ENCODE measurements at places on chromosomes 7 and 10.

DNA sequence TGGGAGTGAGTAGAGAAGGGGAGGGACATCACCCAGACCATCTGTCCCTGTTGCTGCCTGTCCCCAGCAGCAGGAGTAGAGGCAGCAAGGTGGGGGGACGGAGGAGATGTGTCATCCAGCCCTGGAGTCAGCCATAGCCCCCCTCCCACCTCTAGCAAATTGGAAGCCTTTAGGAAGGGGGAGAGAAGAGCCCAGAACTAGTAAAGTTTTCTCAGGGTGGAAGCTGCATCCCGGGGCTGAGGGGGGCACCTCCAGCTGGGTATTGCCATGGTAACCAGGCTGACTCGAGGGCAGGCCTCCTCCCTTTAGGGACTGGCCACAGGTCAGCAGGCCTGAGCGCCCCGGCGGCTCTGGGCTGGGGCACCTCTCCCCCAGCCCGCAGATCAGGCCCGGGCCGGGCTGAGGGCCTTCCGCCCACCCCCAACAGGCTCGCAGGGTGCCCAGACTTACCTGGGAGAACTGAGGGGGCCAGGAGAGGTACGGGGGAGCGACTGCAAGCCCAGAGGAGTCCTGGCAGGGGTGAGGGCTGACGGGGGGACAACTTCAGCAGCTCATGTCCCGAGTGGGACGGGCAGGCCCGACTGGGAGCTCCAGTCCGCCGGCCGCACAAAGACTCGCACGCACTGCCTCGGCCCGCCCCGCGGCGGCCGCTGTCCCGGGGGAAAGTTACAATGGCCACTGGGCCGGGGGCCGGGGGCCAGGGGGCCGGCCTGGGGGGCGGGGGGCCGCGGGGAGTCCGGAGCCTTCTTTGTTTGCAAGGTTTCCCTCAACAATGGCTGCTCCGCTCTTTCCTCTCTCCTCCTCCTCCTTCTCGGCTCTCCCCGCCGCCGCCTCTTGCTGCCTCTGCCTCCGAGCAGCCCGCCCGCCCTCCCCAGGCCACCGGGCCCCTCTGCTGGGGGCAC lies 6.0 kb downstream of the LDB1 start:
- DNase-seq, result no peak

DNA sequence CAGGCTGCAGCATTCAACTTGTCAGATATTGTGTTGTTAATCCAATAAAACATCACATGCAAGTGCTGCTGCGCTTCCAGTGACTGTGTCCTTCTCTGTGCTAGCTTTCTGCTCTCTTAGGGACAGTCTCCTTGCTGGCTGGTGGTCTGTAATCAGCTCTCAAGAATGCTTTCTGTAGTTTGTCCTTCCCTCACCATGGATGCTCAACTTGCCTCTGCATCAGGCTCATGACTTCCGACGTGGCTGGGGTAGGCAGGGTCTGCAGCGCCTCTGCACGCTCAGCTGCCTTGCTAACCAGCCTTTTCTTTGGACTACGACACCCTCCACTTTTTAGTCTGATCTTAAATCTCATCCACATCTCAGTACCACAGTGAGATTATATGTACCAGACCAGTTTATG lies 58.3 kb downstream of the MMRN2 start:
- no peak for DNase-seq

- DNase-seq, result no peak
Measured at GRCh38 chr7:152177681-152178404, 152.4 kb downstream of the GALNT11 start.

- no peak for DNase-seq
Measured at GRCh38 chr10:92064506-92064905, 140.9 kb downstream of the BTAF1 start.

GRCh38 chr7:82530361-82530760 lies 86.8 kb upstream of the CACNA2D1 start:
- no peak for DNase-seq

- DNase-seq, result no peak
Measured at GRCh38 chr7:2258661-2259365, 16.8 kb downstream of the NUDT1 start.

DNA sequence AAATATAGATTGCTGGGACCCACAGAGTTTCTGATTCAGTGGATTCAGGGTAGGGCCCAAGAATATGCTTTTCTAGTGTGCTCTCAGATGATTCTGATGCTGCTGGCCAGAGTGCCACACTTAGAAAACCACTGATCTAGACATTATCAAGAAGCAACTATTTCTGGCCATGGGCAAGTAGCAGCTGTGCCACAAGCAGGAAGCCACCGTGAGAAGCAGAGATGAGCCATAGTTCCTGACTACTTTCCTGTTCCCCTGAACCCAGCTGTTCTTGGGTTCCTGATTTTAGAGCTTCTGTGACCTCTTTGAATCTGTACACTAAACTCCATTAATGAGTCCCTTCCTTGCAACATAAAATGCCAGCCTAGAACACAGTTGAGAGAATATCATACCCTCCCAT lies 38.1 kb upstream of the PIK3AP1 start:
- DNase-seq, result no peak

GRCh38 chr10:62108759-62109586 lies 159.7 kb downstream of the RTKN2 start:
- DNase-seq, result no peak

GRCh38 chr10:71324743-71325142 lies 5.7 kb downstream of the SLC29A3 start:
- no peak for DNase-seq

GRCh38 chr7:30877015-30877769 lies 34.5 kb upstream of the AQP1 start:
- DNase-seq, result no peak

DNA sequence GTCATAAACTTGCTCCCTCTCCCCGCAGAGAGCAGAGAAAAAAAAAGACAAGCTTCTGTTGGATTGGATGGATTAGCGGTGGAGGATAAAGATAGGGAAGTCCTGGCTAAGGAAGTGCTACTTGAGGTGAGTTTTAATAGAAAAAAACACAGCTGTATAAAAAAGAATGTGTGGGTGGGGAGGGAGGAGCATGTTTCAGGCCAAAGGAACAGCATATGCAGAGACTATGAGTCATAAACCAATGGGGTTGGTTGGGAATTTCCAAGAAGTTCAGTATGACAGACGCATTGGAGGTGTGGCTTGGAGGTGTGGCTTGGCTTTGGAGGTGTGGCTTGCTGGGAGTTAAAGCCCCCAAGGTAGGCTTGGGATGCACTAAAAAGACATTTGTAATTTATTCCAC lies 103.0 kb upstream of the LSM8 start:
- no peak for DNase-seq

DNA sequence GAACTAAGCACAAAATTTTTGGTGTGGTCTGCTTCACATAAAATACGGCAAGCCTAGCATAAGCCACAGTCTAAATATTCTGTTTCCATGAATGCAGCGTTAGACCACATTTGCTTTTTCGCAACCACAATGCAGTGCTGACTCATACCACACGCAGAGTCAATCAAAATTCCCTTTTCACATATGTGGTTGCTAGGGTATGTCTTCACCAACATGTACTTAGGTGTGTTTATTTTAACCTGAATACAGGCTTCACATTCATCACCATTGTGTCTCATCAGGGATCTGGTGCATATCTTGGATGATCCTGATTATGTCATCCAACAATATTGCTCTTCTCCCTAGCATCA lies 90.8 kb downstream of the CHN2 start:
- no peak for DNase-seq

GRCh38 chr7:159022238-159022993 lies 122.3 kb downstream of the VIPR2 start:
- no peak for DNase-seq
